CD4-positive, alpha-beta memory T cell (primary cell): ENCODE measurements at places on chromosomes 6 and 20.

- DNase-seq: no peak
Observed at GRCh38 chr6:15369838-15370237, 124.0 kb downstream of the JARID2 start.

GRCh38 chr20:38447931-38448675 is 13.0 kb upstream of the SNHG17 start:
- no peak for DNase-seq

GRCh38 chr6:40907198-40907701 is 131.8 kb downstream of the UNC5CL start:
- no peak for DNase-seq

DNA sequence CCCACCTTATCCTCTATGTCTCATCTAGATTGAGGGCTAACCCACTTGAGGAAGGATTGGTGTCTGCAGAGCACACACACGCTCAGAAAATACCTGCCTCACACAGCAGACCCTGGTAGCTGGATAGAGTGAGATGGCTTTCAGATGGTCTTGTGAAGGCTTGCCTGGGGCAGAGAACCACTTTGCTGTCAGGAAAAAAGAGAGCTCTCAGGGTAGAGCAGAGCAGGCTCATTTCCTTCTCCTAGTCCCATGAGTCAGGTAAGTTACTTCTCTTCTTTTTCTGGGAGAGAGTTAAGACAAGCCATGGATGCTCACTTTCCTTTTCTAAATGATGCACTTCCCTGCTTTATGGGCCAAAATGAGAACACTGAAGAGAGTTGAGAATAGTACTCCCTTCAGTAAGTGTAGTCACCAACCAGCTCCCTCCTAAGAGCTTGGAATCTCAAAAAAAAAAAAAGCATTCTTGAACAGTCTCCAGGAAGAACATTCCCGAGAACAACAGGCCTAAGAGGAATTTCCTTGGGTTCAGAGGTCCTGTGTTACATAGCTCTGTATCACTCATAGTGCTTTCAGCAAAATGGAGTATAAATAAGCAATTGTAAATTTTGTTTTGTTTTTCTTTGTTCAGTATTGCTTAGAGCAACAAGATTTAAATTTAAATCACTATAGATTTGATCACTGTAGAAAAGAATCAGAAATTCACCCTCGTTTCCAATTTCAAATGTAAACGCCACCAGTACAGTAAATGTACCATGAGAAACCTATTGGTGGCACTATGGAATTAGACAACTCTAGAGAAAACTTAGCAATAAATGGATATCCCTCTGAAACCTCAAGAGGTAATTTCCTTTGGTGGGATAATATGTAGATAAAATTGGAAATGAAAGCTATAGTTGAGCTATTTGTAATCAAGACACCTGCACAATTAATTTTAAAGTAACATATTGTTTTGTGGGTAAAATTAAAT is 530.3 kb downstream of the RFPL4B start:
- no peak for DNase-seq

DNA sequence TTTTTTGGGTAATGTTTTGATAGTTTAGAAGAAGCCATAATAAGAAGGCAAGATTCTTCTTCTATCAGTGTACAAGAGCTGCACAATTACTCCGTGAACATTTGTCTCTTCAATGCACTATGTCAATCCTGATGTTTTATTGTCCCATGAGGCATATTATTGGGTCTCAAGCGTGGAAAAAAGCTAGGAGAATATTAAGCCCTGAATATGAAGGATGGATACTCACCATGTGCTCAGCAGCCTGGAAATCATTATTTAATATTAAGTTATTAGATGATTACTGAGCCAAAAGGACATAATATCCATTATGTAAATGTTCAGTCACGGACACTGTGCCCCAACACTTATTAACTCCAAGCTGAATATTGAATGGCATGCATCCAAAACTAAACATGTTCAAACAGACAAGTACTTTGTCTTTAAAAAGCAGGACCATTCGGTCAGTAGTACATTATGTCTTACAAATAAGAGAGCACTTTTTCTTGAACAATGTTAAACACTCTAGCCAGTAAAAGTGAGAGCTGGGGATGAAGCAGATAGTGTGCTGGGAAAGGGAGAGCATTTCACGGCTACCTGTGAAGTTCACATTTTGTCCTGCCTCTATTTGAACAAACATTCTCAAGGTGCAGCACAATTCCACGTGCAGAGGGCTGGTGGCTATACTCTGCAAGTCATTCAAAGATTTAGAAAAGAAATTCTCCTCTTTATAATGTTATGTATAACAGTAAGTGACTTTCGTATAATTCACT is 70.6 kb upstream of the CNR1 start:
- no peak for DNase-seq

DNA sequence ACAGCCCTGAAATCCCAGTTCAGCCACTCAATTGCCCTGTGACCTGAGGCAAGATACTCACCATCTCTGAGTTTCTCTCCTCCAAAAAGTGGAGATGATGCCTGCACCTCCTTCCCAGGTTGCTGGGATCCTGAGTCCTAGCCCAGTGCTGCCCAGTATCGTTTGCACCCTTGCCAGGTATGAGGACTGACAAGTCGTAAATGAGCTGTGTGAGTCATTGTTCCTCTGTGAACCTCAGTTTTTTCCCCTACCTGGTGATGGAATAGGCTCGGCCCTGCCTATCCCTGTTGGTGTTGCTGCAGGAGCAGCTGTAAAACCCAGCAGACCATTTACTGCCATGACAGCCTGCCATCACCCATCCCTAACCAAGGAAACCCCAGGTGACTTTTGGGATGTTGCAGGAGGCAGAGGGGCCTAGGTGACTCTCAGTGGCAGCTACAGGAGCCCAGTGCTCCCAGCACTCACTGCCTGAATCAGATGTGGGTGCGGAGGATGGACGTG is 229.3 kb downstream of the SYNDIG1 start:
- no peak for DNase-seq

DNA sequence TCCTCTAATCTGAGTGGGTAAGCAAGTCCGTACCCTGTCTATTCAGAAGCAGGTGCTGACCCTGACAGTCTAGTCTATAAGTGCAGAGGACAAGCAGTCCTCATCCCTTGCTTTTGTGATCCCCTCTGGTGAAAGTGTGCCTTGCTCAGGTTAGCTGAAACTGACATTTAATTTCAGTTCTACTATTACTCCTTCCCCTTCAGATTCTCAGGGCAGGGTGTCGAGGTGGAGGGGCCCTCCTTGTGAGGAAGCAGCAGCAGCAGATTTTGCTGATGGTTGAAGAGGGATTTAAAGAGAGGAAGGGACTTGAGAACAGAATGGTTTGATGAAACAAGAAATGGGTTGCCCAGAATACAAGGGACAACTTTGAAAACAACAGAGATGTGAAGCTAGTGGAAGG is 309.3 kb downstream of the CLIC5 start:
- DNase-seq: no peak

DNA sequence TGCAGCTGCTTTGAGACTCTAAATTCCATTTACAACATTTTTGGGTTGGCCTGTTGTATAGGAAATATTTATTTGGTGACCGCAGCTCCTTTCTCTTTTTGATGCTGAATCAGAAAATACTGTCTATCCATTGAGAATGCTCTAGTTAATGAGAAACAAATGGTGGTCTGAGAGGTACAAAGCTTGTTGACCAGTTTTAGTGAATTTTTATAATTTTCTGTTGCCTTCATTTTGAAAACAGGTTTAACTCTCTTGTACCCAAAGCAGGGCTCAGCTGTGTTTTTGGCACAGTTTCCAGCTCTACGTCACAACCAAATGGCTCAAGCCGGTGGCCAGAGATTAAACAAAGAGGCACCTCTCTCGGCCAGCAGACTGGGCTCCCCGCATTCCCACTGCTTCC is 113.2 kb downstream of the FNDC1 start:
- no peak for DNase-seq

- DNase-seq: no peak
Observed at GRCh38 chr20:8155229-8155628, 23.2 kb downstream of the PLCB1 start.

DNA sequence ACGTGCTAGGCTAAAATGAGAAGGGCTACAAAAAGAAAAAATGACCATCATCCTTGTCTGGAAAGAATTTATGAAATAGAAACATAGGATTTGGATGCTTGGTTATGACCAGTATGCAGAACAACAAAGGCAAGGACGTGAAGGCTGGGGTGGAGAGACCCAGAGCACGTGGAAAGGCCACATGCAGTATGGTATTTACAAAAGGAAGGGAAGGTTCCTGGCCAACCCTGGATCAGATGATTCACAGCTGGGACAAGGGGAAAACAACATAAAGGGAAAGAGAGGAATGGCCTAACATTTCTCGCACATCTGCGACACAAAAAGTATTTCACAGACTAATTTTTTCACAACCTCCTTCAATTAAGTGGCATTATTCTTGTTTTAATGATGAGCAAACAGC is 8.2 kb downstream of the STX7 start:
- no peak for DNase-seq

GRCh38 chr20:58839474-58839874 is 11.2 kb downstream of the GNAS-AS1 start:
- DNase-seq: peak; percentile 40

- no peak for DNase-seq
Observed at GRCh38 chr6:126721581-126722160, 381.8 kb downstream of the CENPW start.

GRCh38 chr20:63235399-63235983 is at the start of gene BIRC7:
Gene BIRC7, plus strand, starts transcription at chr20:63235905. Its CDS starts 192 bp downstream, at chr20:63236097.
- DNase-seq: no peak

GRCh38 chr6:105036351-105036750 is 79.4 kb downstream of the LIN28B start:
- DNase-seq: no peak

- DNase-seq: no peak
Observed at GRCh38 chr6:69289689-69290495, 506.9 kb downstream of the LMBRD1 start.

DNA sequence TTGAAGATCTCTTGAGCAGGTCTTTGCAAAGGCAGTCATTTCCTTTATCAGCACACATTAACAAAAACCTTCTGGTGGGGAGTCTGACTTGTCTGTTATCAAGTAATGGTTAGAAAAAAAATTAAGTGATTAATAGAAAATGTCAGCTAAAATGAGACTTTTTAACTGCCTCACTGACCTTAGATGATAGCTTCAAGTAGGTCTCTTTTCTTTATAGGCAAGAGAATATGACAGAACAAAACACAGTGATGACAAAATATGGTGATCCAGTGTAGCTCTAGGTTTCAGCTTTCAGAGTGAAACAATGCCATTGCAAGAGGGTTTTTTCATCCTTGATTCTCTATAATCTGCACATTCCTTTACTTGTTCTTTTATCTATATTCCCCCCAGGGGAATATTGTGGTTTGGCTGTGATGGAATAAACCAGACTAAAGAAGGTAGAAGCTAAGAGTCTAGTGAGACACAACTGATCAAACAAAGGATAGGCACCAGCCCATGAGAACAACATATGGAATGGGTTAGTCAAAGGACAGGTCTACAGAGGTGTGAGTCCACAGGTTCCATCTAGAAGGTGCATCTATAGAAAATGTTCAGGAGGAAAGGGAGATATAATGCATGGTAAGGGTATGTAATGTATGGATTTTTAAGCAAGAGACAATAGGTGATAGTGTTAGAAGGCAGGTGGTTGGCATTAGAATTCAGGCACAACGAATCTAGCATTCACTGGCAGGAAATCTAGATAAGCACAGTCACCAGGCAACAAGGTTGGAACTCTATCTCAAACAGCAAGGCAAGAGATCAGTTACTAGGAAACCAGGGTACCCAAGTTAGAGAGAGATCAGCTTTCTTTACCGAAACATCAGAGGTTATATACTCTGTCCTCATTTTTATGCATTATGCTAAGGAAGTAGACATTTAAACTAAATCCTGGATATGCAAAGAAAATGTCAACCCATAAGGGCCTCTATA is 228.9 kb upstream of the SMLR1 start:
- DNase-seq: no peak

DNA sequence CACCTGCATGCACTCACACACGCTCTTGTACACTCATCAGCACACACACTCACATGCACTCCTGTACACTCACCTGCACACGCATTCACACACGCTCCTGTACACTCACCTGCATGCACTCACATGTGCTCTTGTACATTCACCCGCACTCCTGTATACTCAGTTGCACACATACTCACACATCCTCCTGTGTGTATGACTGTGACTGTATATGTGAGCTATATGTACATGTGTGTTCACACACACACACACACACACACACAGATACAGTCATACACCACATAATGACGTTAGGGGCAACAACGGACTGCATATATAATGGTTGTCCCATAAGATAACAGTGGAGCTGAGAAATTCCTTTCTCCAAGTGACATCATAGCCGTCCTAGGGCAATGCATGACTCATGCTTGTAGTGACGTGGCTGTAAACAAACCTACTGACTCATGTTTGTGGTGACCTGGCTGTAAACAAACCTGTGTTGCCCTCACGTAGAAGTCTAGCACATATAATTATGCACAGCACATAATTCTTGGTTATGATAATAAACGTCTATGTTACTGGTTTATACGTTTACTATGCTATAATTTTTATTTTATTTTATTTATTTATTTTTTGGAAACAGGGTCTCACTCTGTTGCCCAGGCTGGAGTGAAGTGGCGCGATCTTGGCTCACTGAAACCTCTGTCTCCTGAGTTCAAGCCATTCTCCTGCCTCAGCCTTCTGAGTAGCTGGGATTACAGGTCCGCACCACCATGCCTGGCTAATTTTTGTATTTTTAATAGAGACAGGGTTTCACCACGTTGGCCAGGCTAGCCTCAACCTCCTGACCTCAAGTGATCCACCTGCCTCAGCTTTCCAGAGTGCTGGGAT is 22.8 kb upstream of the TAF4 start:
- no peak for DNase-seq

- DNase-seq: no peak
Observed at GRCh38 chr20:10259166-10259565, 40.5 kb downstream of the SNAP25 start.

- DNase-seq: no peak
Observed at GRCh38 chr20:61798632-61799031, 267.0 kb downstream of the TAF4 start.

- DNase-seq: no peak
Observed at GRCh38 chr6:109523478-109523877, 40.5 kb upstream of the ZBTB24 start.

- DNase-seq: no peak
Observed at GRCh38 chr20:4324611-4325243, 309.4 kb upstream of the RNF24 start.

GRCh38 chr6:148747145-148747470 is 278 bp downstream of the UST start:
- no peak for DNase-seq

GRCh38 chr6:10402648-10403311 is 12.1 kb downstream of the TFAP2A start:
- no peak for DNase-seq

DNA sequence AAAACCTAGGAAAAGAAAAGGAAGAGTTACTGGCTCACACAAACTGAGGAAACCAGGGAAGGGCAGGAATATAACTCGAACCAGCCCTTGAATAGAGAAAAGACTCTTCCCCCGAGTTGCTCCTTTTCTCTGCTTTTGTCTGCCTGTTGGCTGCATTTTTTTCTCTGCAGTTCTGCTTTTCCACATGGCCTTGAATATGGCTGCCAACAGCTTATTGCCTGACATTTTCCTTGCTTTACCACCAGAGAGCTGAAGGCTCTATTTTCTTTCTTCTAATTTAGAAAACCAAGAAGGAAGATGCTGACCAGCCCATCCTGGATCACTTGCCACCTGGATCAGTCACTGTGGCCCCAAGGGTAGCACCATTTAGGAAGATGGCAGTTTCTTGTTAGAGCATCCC is 164.8 kb upstream of the MAN1A1 start:
- no peak for DNase-seq
